ENCODE measurements at places on chromosomes 12 and 14.

GRCh38 chr12:2607881-2608607, 186.7 kb upstream of the FKBP4 start:
- no peak for DNase-seq

- no peak for DNase-seq
Measured at GRCh38 chr12:40106202-40106533, 287 bp upstream of the SLC2A13 start.

GRCh38 chr12:62739266-62740015, 195.5 kb downstream of the PPM1H start:
- DNase-seq = no peak

DNA sequence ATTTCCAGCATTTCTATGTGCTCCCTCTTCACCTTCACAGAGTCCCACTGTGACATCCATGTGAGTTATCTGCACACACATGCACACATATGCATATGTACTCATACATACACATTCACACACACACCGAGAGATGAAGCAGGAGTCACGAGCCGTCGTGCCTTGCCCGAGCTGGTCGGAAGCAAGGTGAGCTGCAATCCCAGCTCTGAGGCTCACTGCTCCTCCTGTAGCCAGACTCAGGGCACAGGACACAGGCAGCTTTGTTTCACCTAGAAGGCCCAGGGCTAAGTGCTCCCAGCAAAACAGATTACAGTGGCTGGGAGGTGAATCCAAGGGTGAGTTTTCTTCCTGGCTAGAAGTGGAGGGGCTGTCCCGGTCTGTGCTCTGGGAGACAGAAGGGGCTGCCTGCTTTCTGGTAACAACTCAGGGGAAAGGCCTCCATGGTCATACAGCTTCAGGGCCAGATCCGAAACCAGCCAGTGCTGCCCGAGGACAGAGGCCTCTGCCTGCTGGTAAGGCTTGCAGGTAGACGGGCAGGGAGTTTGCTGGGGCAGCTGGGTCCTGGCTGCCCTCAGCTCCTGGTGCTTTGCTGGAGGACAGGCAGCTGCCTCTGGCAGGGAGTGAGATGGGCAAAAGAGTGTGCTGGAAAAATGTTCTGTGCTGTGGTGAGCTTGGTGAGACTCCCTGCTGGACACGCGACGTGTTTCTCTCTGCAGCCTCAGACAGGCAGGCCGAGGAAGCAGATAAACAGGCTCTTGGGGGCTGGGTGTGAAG, 123.7 kb downstream of the CRACR2A start:
- DNase-seq = no peak

- no peak for DNase-seq
Measured at GRCh38 chr14:92615451-92615850, 101.9 kb downstream of the RIN3 start.
